Occipital lobe (tissue), 3 donors: ENCODE measurements at places on chromosomes 11 and 22. TPM values are rescaled to one million over a fixed set of nuclear protein-coding genes. Genes with fewer than 3 reads are reported as not detected.

Gene TPBGL
- under 0.01 TPM for total RNA-seq

Gene NLRP6
- not detected for total RNA-seq

Gene OR51E2
- not detected for total RNA-seq

Gene SNX32
- 7.3 TPM for total RNA-seq

Gene MS4A1
- total RNA-seq = not detected

Gene FBLN1
- total RNA-seq = 22.3 TPM

Gene SLN
- total RNA-seq = 8.3 TPM

Gene PGA4
- total RNA-seq = 0.31 TPM

Gene PGM2L1
- total RNA-seq = 182 TPM
